Fibroblast of skin of left biceps (primary cell): ENCODE measurements at places on chromosomes 1 and 21.

DNA sequence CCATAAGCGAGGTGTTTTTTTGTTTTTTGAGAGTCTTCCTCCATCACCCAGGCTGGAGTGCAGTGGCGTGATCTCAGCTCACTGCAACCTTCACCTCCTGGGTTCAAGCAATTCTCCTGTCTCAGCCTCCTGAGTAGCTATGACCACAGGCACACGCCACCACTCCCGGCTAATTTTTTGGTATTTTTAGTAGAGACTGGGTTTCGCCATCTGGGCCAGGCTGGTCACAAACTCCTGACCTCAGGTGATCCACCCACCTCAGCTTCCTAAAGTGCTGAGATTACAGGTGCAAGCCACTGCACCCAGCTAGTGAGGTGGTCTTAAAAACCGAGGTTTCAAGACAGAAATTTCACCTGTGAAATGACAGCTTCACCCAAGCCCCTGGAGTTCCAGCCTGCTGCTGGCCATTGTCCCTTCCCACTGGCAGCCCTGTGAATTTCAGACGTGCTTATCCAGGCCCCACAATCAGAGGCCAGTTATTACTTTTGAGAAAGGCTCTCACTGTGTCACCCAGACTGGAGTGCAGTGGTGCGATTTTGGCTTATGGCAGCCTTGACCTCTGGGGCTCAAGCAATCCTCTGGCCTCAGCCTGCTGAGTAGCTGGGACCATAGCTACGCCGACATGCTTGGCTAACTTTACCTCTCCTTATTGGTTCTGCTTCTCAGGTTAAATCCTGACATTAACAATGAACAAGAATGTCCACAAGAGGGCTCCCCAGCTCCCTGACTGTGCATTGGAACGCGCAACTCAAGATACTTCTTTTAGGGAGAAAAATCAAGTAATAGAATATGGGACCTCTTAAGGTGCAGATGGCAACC is 19.4 kb downstream of the ENO1 start:
- no peak for DNase-seq

GRCh38 chr1:152739841-152740240 is 18.0 kb upstream of the KPRP start:
- DNase-seq: no peak

- DNase-seq: no peak
Observed at GRCh38 chr1:174301295-174302077, 142.2 kb downstream of the RABGAP1L start.

DNA sequence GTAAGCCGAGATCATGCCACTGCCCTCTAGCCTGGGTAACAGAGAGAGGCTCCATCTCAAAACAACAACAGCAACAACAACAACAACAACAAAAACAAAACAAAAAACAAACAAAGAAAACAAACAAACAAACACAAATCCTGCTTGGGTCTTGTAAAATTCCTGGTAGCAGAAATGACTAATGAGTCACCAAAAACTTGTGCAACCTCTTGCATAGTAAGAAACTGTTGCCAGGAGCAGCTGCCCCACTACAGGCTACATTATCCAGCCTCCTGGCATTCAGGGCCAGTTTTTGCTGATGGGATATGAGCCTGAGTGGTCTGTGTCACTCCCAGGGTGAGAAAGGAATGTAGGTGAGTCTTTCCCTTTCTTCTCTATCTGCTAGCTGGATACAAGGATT is 245.4 kb downstream of the TNR start:
- no peak for DNase-seq

DNA sequence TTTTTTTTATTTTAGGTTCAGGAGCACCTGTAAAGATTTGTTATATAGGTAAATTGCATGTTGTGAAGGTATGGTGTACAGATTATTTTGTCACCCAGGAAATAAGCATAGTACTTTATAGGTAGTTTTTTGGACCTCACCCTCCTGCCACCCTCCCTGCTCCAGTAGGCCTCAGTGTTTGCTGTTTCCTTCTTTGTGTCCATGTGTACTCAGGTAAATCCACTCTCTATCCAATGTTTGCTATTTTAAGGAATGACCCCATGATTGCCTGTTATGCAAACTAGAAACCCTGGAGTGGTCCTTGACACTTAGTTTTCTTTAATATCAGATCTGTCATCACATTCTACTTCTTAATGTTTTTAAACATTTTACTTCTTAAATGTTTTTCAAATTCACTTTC is 33.9 kb downstream of the LHX9 start:
- DNase-seq: no peak

GRCh38 chr1:42385283-42385682 is 4.7 kb downstream of the RIMKLA start:
- no peak for DNase-seq

DNA sequence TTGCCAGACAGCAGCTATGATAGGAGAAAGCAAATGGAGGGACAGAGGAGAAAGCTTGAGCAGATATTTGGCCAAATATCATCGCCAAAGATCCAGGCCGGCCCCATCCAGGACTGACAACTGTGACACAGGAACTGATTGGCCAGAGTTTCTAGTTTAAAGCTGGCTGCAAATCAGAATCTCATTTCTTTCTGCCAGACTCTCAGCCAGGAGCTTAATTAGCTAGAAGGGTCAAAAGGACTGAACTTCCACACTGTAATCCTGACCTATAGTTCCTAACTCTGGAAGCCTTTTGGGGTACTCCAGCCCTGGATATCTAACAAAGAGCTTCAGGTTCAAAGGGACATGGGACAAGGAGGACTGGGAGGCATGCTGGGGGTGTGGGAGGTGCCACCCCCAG is 106.7 kb upstream of the GNG12 start:
- no peak for DNase-seq

DNA sequence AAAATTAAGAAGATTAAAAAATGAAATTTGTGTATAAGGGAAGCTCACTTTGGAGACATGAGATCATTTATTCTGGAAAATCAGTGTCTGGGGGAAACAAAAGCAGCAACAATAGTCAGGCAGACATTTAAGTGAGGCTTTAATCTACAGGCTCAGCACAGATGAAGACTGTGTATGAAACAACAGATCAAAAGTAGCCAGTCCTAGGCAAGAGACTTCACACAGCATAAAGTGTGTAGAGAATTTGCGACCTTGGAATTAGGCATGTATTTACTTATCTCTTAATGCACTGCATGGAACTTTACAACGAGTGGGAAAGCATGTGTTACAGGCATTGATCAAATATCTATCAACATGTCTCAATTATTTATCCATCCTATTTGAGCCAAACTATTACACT is 1099.9 kb downstream of the PLA2G4A start:
- no peak for DNase-seq

- no peak for DNase-seq
Observed at GRCh38 chr1:36089393-36090121, 865 bp downstream of the ADPRS start.

- no peak for DNase-seq
Observed at GRCh38 chr21:39850333-39850732, 16.9 kb upstream of the PCP4 start.

- no peak for DNase-seq
Observed at GRCh38 chr1:80059940-80060339, 1053.4 kb upstream of the ADGRL4 start.

GRCh38 chr1:225581186-225581585 is 71.7 kb downstream of the ENAH start:
- DNase-seq: no peak

- no peak for DNase-seq
Observed at GRCh38 chr1:68908316-68908715, 411.4 kb upstream of the DEPDC1 start.

DNA sequence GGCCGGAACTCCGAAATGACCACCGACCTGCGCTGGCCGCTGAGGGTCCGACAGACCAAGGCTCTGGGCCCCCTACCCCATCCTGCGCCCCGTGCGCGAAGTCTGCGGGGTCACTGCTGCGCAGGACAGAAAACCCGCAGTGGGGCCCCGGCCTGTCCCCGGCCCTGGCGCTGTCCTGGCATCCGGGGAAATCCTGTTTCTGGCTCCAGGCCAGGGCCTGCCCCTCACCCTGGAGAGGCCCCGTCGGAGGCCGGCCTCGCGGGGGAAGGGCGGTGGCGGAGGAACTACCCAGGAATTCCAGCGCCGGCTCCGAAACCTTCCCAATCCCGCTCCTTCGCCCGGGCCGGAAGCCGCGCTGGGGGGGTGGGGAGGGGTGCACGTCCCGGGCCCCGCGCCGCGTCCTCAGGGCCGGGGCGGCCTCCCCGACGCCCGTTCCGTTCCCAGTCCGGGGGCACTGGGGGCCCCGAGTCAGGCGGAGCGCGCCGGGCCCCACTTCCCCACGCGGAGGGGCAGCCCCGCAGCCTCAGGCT is 77.0 kb downstream of the MORN1 start:
- peak; percentile 43 for DNase-seq

GRCh38 chr1:244599937-244600350 is 53.0 kb upstream of the DESI2 start:
- DNase-seq: peak; percentile 74

- DNase-seq: no peak
Observed at GRCh38 chr1:1270813-1271212, 2.8 kb downstream of the UBE2J2 start.

DNA sequence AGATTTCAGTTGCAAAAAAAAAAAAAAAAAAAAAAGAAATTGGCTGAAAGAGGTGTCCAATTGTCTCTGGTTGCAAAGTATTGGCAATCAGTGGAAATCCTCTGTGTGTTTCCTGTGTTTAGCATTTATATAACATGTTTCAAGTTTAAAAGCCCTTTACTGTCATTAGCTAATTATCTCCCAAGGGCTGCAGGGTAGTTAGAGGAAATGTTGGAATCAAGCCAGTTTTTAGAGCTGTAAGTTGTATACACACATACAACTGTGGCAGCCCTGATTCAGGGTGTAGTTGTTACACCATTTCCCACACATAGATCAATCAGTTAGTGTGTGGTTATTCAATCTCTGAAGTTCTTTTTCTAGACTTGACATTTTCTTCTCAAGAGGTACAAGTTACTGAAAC is 8.9 kb upstream of the ZNF326 start:
- DNase-seq: no peak

- DNase-seq: no peak
Observed at GRCh38 chr1:202965422-202965821, 1.6 kb downstream of the CYB5R1 start.

DNA sequence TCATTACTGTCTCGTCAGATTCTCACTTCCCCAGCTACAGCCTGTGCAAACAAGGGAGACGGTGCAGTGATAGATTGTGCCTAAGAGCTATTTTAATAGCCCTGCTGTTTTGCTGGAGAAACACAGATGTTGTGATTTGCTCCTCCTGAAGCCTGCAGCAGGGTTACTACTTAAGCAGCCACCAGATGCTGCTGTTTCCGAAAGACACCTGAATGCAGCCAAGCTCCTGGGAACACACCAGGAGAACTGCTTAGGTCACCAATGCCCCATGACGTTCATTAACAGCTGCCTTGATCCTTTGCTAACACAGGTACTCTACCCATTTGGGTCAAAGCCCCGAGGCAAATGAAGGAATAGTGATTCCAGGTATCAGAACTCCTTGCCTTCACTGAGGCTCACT is 411.8 kb upstream of the DAB1 start:
- no peak for DNase-seq

- no peak for DNase-seq
Observed at GRCh38 chr1:186654741-186655140, 25.5 kb downstream of the PTGS2 start.

DNA sequence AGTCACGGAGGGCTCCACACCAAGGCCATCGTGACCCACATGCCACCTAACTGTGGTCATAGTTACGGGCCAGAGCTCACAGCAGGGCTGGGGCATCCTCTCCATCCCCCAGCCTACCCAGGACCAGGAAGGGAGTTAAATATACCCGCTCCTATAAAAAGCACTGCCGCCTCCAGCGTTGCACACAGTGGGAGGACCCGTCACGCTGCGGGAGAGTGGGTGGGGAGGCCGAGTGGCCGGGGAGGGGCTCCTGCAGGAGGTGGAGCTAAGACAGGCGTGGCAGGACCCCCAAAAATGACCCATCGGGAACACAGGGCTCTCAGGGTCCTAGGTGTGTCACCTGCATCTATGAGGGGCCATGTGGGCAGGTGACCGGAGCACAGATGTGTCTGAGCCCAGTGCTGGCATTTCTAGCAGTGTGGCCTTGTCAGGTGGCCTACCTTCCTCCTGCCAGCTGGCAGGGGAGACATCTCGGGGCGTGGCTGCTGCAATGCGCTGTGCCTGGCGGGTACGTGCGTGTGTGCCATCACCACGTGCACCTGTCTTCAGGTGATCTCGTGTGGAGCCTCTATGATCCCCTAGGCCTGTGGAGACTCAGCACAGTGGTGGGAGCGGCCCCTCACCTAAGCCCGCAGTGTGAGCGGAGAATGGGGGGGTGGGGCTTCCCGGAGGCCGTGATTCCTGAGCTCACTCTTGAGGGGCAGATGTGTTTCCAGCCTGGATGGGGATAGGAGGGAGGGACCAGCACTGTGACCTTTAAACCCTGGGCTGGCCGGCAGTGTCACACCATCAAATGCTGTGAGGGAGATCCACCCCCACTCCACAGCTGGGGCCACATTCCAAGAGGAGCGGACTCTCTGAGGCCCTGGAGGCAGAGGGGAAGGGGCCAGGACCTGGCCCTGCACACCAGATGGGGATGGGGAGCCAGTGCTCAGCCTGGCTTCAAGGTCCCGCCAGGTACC is 17.7 kb downstream of the AGRN start:
- no peak for DNase-seq

DNA sequence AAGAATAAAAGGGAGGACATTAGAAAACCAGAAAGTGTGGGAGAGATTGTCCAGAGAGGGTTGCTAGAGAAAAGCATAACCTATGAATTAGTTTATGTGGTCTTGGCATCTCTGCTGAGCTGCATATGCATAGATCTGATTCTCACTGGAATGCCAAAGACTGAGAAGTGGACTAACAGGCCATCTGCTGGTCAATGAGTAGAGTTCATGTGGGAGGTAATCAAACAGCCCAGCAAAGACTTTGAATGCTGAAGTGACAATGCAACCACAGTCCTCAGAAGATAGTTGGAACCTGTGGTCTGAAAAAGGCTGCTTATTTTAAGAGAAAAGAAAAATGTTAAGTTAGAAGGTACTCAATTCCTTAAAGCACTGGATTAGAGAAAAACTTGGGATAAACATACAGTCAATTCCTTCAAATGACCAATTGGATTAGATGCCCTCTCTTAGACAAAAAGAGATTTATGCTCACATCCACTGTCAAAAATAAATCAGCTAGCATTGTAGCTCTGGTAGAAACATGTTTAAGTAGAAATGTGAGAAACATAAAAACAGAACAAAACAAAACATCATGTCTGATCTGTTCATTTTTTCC is 382.8 kb downstream of the AMY1C start:
- no peak for DNase-seq

GRCh38 chr21:41667136-41667535 is 99.7 kb downstream of the RIPK4 start:
- no peak for DNase-seq

DNA sequence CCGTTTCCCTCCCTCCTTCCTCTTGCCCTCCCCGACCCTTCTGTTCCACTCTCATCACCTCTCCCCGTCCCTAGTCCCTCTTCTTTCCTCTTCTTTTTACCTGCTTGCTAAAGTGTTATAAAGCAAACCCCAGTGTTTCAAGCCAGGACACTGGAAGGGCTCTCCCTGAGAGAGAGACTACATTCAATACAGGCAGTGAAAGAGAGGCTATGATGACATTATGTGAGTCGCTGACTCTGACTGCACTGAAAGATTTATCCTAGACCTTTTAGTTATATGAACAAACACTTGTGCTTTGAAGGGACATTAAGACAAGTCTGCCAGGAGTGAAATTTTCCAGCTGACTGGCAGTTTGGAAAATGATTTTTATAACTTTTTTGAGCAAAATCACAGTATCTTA is 155.7 kb downstream of the S1PR1 start:
- DNase-seq: no peak
